ENCODE measurements at places on chromosomes 6 and 20.
A peak's percentile ranks its signal among the peaks of the same experiment; 100 is the strongest.

DNA sequence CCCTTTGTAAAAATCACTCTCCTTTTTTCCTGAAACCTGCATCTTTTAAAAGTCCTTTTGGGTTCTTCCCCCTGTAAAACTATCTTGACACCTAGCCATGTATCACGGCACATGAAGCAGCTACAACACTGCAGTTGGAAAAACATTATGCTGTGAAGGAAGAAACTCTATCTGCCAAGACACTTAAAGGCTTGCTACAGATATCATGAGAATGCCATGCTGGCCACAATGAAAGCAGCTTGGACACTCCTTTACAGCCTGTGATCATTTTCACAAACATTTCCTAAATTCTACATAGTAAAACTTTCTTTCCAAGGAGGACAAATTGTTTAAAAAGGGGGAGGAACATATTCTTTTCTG, 31.8 kb downstream of the CNKSR3 start:
- no peak for DNase-seq

- DNase-seq: no peak
Observed at GRCh38 chr20:51345601-51346101, 196.9 kb downstream of the NFATC2 start.

- no peak for DNase-seq
Observed at GRCh38 chr6:64860203-64860602, 846.8 kb downstream of the EYS start.

DNA sequence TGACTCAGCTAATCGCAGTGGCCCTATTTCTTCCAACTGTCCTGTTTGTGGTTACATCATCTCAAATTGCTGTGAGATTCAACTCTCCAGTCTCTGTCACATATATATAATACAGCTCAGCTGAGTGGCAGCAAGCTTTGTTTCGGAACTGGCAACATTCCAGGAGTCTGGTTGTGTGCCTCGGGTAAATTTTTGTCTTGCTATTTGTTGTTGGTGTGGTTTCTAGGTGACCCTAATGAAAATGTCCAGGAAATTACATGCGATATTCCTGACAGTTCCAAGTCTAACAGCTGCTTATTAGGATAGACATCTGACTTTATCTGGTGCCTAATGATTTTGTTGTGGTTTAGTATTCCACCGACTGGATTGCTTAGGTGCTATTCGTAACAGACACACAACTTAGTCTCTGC, 581.8 kb downstream of the CD109 start:
- DNase-seq: no peak

- DNase-seq: no peak
Observed at GRCh38 chr6:21001736-21002135, 467.5 kb downstream of the CDKAL1 start.

DNA sequence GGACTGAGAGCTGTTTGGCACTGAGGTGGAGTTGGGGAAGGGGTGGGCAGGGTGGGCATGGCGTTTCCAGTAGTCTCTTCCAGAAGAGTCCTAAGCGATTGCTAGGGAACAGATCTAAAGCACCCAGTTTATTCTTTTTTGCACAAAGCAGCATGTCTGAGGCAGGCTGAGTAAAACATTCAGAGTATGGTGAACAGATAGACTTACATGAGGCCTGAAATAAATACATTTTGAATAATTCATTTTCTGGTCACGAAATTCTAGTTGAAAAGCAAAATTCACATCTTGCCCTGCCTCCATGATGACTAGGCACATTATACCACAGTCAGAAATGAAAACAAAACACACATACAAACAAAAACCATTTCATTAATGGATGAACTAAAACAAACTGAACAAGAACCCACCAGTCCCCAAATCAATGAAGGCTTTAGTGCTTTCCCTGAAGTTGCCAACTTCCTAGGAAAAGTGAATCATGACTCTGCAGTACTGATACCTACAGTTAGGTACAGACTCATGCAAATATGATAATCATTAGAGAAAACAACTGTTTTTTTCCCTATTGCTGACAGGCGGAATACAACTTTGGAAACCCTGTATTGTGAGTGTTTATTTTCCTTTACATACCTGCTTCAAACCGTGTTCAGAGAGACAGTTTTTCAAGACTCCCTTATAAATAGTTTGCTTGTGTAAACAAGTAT, 702.9 kb upstream of the POU3F2 start:
- no peak for DNase-seq

- DNase-seq: peak; percentile 92
Observed at GRCh38 chr20:25042531-25043498, 15.1 kb downstream of the ACSS1 start.

DNA sequence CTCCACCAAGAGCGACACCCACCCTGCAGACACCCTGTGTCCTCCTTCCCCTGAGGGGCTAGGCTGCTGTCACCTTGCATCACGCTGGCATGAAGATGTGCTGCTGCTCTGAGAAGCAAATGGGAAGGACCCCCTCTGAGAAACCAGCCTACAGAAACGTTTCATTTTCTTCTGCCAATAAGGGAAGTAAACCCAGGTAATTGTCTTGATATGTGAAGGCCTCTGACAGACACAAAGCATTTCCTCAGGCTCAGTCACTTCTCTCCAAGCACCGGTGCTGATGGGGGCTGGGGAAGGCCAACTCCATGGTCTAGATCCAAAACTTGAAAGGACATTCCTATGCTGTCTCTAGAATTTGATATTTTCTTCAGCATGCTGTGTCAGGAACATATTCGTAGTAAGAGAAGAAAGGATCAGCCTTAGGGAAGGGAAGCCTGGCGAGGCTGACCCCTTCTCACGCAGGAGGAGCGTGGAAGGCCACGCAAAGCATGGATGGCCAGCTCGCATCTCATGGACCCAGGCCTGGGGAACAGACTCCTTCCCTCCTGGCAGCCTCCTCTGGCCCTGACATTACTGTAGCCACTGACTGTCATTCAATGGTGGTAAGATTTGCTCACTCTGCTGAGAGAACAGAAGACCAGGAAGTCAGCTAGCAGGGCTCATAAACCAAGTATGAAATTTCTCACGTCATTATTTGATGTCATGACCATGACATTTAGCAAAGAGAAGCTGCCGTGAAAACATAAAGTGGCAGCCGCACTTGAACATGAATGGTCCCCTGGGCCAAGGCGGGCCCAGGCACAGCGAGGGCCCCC, 20.4 kb downstream of the ACSS1 start:
- DNase-seq: no peak

DNA sequence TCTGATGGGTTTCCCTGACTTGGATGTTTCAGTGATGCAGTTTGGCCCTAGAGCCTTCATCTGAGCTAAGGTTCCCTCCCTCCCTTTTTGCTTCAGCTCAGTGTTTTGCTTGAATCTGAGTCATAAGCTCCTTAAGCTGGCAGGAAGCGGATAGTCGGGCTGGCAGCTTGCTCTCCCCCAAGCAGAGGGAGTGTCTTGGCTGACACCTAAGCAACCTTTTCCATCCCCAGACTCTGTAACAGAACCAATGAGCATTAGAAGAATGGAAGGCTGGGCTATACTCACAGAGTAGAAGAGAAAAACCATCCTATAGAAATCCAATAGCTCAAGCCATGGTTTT, 98.3 kb downstream of the HAO1 start:
- DNase-seq: peak; percentile 2

GRCh38 chr6:34463299-34463698, 2.6 kb upstream of the PACSIN1 start:
- no peak for DNase-seq

DNA sequence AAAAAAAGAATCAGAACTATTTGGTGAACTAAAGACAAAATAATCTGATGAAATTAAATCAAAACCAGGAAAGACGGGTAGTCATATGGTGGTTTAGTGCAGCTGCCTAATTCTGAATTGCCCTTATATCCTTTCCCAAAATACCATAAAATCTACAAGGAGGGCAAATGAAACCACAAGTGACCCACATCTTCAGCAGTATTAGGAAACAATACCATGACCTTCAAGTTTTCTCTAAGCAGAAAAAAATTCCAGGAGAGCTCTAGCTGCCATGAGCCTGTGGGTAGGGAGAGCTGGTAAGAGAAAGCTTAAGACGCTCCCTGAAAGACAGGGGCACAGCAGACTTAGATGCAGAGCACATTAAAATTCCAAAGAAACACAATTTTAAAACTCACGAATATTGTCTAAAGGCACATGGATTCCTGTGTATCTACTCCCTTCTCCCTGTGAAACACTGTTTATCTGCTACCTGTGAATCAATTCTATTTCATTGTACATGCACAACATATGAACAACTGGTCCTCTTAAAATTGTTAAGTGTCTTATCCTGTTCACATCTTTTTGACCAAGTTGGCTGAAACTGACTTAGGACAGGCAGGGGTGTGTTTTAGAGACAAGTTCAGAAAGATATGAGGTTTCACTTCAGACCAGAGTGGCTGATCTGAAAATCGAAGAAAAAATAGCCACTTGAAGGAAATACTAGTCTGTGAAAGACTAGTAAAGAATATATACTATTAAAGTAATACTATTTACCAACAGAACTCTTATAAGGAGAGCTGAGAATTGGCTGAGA, 153.6 kb upstream of the SHLD1 start:
- DNase-seq: no peak

- no peak for DNase-seq
Observed at GRCh38 chr6:43780293-43780692, 10.3 kb downstream of the VEGFA start.

GRCh38 chr6:155584006-155584405, 128.4 kb upstream of the NOX3 start:
- no peak for DNase-seq

GRCh38 chr6:104688283-104688969, 171.3 kb downstream of the HACE1 start:
- no peak for DNase-seq

DNA sequence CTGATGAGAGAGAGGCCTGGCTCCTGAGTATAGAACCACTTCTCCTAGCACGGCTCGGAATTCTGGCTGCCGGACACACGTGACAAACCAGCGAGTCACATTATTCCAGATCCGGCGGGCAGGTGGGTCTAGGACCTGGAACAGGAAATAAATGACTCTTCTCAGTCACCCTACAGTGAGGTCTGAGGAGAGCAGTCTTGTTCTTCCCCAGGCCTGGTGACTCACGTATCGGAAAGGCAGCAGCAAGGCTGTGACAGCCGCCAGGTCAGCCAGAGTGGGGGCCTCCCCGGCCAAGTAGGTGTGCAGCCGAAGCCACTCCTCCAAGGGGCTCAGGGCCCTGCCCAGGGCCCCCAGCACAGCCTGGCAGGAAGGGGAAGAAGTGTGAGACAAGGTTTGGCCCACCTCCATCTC, 2.8 kb downstream of the VARS1 start:
- no peak for DNase-seq

DNA sequence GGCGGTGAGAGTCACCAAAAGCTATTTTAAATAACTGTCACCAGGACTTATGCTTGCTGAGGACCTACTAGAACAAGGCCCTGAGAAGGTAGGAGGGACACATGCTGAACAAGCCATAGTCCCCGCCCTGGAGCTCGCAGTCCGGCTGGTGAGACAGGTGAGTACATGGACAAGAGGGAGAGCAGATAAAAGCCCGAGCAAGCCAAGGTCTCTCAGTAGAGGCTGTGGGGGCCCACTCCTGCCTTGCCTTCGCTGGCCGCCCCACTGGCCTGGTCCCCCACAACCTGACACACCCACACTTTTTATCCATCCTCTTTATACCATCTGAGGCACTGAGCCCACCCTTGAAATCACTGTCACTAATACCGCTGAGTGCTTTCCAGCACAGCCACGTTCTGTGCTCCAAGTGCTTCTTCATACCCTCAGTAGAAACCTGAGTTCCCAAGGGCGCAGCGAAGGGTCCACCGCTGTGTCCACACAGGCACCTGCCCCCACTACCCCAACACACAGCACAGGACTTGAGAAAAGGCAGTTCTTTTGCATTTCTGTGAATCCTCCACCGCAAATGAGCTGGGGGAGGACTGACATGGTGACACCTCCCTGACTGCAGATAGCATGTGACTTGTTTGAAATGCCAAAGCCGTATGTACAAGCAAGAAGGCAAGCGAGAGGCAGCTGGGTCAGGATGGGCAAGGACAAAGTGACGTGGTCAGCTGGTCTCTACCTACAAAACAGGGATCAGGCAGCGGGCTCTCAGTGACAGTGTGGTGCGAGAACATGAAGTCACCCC, 12.1 kb downstream of the DDRGK1 start:
- no peak for DNase-seq

DNA sequence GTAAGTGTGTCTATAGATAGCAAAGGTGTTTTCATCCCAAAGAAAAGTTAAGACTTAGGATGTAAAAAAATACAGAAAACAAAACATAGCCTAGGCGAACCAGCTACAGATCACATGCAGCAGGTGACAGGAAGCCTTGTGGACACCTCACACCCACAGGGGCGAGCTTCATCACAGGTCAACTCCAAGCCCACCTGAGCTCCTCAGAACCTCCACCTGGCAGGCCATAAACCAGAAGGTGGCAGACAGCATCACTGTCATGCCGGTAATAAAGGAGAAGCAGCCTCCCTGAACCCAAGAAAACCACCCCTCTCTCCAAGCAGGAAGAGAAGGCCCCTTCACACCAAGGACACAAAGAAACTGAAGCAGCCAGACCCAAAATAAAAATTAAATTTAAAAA, 1.0 kb downstream of the RALGAPA2 start:
- peak; percentile 55 for DNase-seq

GRCh38 chr20:1005452-1006027, 3.4 kb upstream of the RSPO4 start:
- DNase-seq: peak; percentile 54

DNA sequence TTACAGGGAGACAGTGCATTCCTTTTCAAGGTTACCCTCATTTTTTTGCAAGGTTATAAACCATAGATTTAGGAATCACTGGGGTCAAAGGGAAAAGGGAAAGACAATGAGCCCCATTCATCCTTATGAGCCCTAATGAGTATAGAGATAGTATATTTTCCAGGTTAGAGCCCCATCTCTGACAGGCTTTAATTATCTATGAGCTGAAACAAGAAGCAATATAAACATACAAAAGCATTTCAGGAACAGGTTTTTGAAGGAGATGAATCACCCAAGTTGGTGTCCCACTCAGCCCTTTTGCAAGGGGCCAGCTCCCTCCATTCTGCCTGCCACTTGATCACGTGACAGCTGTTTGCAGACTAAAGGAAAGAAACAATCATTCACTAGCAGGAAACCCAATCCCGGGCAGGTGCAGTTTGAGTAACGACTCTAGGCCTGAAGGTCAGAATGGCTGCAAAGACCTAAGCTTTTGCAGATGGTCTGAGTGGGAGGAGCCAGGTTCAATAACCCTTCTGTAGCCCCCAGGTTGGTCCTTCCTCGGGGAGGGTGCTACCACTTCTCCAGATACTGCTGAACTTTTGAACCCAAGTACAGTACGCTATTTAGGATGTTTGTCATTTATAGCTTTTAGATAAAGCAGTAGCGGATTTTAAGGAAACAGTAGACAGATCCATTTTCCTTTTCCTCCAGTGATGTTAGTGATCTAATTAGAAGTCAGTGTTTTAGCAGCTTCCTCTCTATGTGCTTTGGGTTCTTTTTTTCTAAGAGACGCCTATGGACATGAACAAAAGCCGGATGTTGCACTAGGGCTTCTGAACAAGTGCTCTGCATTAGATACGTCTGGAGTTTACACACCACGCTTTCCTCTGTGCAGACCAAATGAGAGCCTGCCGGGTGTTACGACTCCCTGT, 253.2 kb downstream of the SOX4 start:
- peak; percentile 54 for DNase-seq

GRCh38 chr6:157461000-157461915, 80.3 kb downstream of the ZDHHC14 start:
- DNase-seq: no peak

All from NB4 (cell line).